ENCODE measurements at places on chromosomes 6 and 20.
A peak's percentile ranks its signal among the peaks of the same experiment; 100 is the strongest.

DNA sequence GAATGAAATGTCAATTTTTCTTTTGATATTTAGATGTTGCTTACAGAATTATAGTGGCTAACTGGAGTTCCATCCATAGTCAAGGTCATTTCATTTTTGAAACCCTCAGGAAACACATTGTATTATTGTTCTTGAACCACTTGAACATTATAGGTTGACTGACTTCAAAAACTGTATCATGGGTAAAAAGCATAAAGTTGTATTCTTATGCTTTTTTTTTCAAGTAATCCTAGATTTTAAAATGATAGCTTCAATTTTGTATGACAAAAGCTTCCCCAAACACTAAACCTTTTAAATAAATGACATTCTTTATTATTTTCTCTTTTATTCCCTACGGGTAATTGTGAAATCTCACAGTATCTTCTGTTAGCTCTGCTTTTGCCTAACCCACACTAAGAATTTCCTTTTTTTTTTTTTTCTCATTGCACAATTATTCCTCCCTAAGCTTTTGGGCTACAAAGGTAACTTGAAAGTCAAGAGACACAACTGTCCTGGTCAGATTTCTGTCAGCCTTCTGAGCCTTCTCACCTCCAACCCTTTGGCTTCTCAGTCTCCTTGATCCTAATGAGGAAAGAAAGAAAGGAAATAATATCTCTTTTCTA, 36.9 kb upstream of the LAMA4 start:
- no peak for DNase-seq

- no peak for DNase-seq
Measured at GRCh38 chr20:43328697-43329096, 129.0 kb upstream of the SRSF6 start.

DNA sequence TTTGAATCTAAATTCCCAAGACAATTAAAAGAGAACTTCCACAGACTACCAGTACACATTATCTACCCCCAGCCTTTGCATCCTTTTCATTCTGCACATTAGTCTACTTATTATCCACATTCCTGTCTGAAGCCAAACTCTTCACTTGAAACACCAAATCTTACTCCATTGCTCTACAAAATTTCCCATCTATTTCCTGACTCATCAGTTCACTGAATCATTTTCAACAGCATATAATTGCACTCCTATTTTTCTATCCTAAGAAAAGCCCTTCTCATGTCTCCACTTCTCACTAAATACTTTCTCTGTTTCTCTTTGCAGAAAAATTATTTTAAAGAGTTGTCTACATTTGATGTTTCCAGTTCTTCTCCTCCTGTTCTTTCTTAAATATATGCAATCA, 239.4 kb upstream of the FERMT1 start:
- no peak for DNase-seq

DNA sequence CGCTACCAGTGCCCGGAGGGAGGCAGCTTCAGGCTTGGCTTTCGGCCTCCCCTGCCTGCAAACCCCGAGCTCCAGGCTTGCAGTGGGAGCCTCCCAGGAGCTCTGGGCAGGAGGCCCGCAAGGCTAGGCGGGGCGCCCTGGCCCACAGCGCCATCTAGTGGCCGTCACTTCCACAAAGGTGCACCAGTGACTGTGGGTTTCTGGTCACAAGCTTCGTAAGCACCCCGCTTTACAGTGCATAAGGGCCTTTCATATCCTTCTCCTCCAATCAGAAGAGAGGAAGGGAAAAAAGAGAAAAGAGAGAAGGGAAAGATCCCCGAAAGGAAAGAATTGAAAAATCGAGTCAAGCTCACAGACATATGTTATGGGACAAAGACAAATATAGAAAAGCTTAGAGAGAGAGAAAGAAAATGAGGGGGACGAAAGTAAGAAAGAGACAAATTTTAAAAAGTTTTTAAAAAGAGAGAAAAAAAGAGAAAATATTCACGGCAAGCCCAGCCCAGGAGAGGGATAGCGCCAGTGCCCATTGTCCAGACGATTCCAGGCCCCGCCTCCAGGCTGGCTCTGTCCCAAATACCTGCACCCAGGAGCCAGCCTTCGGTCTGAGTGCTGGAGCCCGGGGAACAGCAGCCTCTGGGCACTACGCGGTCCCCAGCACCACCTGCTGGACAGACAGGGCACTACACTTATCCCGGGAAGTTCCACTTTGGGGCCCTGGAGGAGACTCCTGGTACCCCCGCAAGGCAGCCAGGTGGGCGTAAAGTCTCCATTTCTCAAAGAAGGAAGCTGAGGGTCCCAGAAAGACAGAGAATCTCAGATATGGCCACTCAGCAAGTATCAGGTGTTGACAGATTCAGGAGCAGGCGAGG, 207.1 kb downstream of the PREX1 start:
- DNase-seq, result peak; percentile 66

DNA sequence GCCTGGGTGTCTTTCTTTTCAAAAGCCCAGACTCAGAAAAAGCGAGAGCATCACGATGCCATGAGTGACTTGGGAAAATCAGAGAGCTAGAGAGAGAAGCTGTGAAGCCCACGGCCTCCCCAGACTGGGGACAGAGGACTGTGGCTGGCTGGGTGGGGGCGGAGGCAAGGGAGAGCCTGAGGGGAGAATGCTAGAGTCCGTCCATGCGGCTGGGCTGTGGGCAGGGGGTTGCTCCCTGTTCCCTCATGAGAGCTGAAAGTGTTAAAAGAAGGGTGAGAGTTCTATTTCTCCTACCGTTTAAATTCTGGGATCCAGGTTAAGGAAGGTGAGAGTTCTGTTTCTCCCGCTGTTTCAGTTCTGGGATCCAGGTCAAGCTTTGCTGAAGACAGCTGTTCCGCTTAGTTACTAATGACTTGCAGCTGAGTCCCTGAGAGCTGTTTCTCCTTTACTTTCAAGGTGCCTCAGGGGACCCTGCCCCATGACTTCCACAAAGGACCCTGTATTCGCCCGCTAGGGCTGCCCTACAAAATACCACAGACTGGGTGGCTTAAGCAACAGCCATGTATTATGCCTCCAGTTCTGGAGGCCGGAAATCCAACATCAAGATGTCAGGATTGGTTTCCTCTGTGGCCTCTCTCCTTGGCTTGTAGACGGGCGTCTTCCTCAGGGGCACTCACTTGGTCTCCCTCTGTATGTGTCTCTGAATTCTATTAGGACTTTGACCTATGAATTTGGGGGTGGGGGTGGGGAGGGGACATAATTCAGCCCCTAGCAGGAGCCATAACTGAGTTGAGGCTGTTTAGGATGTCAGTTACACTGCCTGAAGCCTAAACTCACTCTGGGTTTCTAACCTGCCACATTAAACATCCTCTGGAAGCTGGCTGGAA, 127.0 kb downstream of the PXDC1 start:
- DNase-seq, result no peak

- DNase-seq, result no peak
Measured at GRCh38 chr6:44304282-44305199, 8.6 kb downstream of the AARS2 start.

- DNase-seq, result no peak
Measured at GRCh38 chr20:23298155-23298554, 52.4 kb upstream of the NXT1 start.

GRCh38 chr6:10258341-10258740, 156.5 kb downstream of the TFAP2A start:
- no peak for DNase-seq

- DNase-seq, result no peak
Measured at GRCh38 chr20:7015257-7015656, 247.8 kb downstream of the BMP2 start.

GRCh38 chr6:133699741-133700385, 189.1 kb upstream of the TCF21 start:
- no peak for DNase-seq

DNA sequence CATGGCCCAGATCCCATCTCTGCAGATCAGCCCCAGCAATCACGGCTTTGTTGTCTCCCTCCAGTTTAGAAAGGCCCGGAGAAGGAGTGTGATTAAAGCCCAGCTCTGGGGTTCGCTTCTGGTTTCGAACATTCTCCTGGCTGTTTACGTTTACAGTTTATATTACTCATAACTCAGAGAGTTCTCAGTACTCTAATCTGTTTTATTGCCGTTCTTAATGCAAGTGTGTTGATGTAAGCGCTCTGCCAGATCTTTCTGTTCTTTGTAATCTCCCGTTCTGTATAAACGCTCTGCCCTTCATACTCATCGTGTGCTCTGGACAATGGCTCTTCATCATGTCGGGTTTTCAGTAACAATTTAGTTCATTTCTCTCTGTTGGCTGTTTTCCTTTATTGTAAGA, 118.0 kb upstream of the PRND start:
- no peak for DNase-seq

DNA sequence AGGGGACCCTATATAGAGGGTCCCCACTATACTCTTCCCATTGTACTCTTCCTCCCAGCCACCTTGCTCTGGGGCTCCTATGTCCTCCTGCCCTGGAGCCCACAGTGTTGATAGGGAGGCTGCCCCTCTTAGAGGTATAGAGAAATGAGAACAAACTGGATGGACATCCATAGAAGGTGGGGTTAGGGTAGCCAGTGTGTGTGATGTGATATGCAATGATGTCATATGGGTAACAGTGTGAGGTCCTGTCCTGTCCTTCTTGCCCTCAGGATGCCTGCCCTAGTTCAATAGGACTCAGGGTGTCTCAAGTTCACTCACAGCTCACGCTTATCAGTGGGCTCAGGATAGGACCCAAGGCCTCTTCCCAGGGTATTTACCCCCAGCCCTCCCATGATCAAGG, 435 bp downstream of the PTCRA start:
- no peak for DNase-seq

DNA sequence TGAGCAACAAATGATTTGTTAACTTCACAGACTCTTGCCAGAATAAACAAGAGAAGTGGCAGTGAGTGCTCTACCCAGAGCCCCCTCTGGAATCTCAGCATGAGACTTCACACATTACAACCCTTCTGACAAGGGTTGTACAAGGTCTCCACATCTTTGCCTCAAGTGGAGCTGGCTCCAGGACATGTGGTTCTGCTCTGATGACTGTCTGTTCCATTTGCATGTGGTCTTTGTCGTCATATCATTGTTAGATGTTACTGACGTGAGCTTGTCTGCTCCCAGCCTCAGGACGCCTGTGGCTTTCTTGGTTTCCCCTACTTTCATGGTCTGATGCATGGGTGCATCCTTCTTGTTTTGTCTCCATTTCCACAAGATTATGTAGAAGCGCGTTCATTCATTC, 115.0 kb downstream of the SLC24A3 start:
- no peak for DNase-seq

DNA sequence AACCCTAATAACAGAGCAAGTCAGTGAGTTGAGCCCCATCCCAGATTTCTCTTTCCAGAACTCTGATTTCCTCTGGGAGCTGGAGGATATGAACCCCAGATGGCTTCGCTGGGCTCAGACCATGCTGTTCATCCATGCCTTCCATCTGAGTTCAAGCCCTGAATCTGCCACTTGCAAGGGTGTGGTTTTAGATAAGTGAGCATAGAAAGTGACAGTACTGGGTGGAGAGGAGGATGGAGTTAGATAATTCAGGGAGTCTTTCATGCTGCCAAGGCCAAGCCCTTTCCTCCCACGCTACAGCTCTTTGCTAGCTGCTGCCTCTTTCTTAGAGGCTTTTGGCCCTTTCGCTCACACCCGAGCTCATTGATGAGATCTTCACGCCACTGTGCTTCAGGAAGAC, 57.2 kb upstream of the MAFB start:
- DNase-seq, result no peak

DNA sequence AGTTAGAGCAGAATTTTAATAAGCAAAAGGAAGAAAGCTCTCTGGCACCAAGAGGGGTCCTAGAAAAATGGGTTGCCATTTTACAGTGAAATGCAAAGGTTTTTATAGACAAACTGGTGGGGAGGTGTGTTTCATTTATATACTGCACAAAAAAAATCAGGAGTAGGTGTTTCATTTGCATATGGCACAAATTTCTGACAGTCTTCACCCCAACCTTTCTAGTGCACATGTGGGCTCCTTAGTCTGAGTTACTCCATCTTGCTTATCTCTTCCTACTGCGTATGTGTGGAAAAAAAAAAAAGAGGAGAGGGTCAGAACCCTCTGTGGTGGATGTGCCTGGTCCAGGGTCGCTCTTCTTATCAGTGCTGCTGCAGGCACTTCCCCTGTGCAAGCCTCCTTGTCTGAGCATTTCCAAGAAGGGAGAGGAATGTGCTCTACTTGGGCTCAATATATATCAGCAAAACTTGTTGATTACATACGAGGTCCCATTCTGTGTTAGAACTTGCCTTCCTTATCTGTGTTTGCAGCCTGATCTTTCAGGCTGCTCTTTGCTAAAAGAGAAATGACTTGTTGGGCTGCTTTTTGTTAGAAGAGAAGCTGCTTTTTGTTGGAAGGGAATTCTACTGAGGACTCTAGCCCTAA, 59.0 kb upstream of the MRAP2 start:
- DNase-seq, result no peak

GRCh38 chr6:68256391-68256790, 378.7 kb upstream of the ADGRB3 start:
- no peak for DNase-seq

GRCh38 chr6:89298680-89299465, 16.2 kb downstream of the GABRR2 start:
- DNase-seq, result no peak

GRCh38 chr20:33444797-33445560, 1.4 kb upstream of the SNTA1 start:
- DNase-seq, result peak; percentile 30

GRCh38 chr6:136410201-136411024, 120.8 kb upstream of the BCLAF1 start:
- DNase-seq, result no peak

DNA sequence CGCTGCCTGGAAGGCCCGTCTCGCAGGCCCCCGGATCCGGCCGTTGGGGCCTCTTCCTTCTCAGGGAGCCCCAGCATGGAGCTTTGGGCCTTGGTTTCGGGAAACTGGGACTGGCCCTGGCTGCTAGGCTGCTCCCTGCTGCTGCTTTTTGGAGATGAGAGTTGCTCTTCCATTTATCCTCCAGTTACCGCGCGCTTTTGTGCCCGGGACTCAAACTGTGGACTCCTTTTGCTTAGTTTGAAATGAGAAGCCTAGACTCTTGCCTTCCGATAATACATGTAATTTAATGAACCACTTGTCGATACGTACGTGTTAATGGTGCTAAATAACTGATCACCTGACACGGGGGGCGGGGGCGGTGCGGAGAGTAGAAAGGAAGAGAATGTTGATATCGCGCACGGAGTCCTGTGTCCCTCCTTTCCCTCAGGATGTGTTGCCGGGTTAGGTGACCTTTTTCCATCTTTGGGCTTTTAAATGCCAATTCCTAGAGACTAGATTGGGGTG, 968 bp downstream of the PHF3 start:
- peak; percentile 5 for DNase-seq

DNA sequence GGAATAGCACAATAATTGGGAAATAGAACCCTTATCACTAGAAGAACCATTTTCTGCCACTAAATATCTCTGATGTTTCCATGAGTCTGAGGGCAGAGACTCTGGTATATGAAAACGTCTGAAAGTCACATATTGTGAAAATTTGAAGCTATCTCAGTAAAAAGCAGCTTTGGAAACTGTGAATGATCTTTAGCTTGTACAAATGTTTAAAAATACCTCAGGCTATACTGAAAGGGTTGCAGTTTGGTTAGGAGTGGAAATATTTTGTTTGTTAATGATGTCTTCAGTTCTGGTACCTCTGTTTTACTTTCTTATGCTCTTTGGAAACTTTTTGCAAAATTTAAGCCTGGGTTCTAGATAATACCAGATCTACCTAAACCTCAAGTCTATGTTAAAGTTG, 135.0 kb downstream of the SLC16A10 start:
- no peak for DNase-seq

All from RCC 7860 (cell line).